Thoracic aorta (tissue), 2 donors: ENCODE measurements at places on chromosomes 13 and 19. TPM values are rescaled to one million over a fixed set of nuclear protein-coding genes. Genes with fewer than 3 reads are reported as not detected.

GRCh38 chr13:24680258-24680920 lies at the start of gene ATP12A:
ATP12A (plus strand) TSS chr13:24680408; CDS start chr13:24680744, 336 bp downstream.
- H3K27me3 ChIP-seq, result peaks cover 6% of the 10 kb centered on the region
- H3K4me3 ChIP-seq, result peak within 1 kb of the TSS; percentile 65
- peaks cover 13% of the 10 kb centered on the region for H3K4me1 ChIP-seq
- DNase-seq, result no peak
- no peaks in the 10 kb centered on the region for H3K36me3 ChIP-seq
- H3K27ac ChIP-seq, result no peak within 1 kb of the TSS

DNA sequence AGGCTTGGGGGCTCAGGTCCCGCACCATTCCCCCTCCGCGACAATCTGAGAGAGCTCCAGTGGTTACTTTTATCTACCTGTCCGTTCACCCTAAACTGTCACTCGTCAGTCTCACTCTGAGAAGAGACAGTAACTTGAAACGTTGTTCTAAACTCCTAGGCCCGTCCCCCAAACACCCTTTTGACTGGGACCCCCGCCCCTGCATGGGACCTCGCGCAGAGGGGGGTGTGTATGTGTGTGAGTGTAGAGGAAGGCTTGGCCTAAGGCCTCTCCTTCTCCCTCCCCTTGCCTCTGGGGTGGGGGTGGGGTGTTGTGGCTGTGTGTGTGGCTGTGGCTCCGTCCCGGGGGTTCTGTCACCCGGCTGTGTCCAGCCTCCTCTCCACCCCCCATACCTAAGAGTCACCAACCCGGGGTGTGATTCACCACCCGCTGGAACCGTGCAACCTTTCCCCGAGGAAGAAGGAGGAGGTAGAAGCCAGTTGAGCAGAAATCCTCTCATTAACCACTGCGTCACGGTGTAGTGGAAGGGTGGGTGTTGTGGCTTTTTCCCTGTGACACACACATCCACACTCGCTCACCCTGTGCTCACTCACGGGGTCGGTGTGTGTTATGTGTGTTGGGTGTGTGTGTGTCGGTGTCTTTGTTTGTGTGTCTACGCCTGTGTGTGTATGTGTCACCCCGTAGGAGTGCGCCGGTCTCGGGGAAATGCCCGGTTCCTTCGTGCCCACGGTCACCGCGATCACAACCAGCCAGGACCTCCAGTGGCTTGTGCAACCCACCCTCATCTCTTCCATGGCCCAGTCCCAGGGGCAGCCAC lies 2.4 kb downstream of the FOSB start:
- no peaks in the 10 kb centered on the region for H3K27me3 ChIP-seq
- H3K36me3 ChIP-seq, result no peaks in the 10 kb centered on the region
- peak overlapping the region; percentile 90 for H3K4me3 ChIP-seq
- H3K27ac ChIP-seq, result peak overlapping the region; percentile 97
- peaks cover 9% of the 10 kb centered on the region for H3K4me1 ChIP-seq

- H3K4me1 ChIP-seq, result no peaks in the 10 kb centered on the region
- DNase-seq, result no peak
- H3K27ac ChIP-seq, result no peak overlapping the region
- no peaks in the 10 kb centered on the region for H3K27me3 ChIP-seq
These were observed 320.1 kb downstream of the DACH1 start for GRCh38 chr13:71546881-71547280.

GRCh38 chr13:100983111-100983510 lies 308.5 kb upstream of the TMTC4 start:
- H3K27me3 ChIP-seq, result no peaks in the 10 kb centered on the region
- no peak overlapping the region for H3K4me3 ChIP-seq
- H3K27ac ChIP-seq, result no peak overlapping the region
- DNase-seq, result no peak
- H3K36me3 ChIP-seq, result no peaks in the 10 kb centered on the region

DNA sequence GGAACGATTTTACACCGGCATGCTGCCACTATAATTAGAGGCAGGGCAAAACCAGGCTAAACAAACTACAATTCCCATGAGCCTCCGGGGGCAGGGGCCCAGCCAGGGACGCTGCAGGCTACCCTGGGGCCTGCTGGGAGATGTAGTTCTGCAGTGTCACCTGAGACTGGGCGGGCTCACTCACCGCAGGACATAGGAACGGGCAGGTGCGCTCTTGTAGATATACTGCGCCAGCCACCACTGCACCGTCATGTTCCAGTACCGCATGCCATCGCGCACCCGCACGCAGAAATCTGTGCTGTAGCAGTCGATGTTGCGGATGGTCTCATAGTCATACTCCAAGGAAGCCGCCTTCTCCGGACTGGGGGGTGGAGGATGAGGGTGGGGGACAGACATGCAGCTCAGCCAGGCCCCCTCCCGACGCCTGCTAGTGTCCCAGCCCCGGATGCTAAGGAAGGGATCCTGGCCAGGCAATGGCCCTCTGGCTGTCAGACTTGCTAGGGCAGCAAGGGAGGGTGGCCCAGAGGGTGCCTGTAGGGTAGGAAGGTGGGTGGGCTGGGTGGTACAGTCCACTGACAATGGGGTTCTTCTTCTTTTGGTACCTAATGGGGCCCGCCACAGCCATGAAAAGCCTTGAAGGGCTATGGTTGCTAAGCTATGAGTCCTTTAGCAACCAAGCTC lies 5.8 kb upstream of the TMC4 start:
- no peak overlapping the region for H3K27ac ChIP-seq
- H3K4me3 ChIP-seq, result no peak overlapping the region
- no peak for DNase-seq
- no peaks in the 10 kb centered on the region for H3K36me3 ChIP-seq

- H3K4me1 ChIP-seq, result peaks cover 3% of the 10 kb centered on the region
- no peak overlapping the region for H3K4me3 ChIP-seq
- no peak for DNase-seq
- no peaks in the 10 kb centered on the region for H3K27me3 ChIP-seq
- H3K36me3 ChIP-seq, result no peaks in the 10 kb centered on the region
These were observed 1589.1 kb upstream of the SPRY2 start for GRCh38 chr13:81929988-81930387.

DNA sequence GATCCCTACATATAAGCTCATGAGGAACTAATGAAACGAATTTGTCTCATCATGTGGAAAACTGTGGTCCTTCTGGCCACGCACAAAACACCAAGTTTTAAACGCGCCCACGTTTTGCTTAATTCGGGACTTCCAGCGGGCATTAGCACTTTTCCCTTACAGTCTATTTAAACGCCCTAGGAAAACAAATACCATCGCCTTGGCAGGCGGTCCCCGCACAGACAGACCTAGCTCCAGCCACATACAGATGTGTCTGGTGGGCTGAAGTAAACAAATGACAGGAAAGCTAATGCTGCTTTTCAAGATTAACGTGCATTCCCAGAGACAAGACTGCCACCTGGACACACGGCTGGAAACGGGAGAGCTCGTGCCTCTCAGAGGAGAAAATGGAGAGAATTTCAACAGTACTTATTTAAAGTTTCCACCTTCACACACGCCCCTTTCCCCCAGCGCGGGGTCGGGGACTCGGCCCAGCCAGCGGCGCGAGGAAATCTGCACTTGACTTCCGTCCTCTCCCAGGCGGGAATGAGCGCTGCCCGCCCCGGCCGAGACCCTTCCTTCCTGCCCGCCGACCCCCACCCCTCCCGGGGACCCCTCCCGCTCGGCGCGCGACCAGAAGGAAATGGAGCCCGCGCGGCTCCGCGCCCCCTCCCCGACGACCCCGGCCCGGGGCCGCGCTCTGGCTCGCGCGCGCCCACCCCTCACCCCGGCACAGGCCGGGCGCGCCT lies 931 bp downstream of the USP12 start:
- H3K27me3 ChIP-seq, result no peaks in the 10 kb centered on the region
- peak overlapping the region; percentile 78 for H3K4me3 ChIP-seq
- H3K36me3 ChIP-seq, result no peaks in the 10 kb centered on the region
- peaks cover 33% of the 10 kb centered on the region for H3K4me1 ChIP-seq

- no peak overlapping the region for H3K27ac ChIP-seq
- no peak overlapping the region for H3K4me3 ChIP-seq
- no peaks in the 10 kb centered on the region for H3K27me3 ChIP-seq
- H3K4me1 ChIP-seq, result no peaks in the 10 kb centered on the region
These were observed 149.0 kb downstream of the SLITRK1 start for GRCh38 chr13:83733293-83733692.

DNA sequence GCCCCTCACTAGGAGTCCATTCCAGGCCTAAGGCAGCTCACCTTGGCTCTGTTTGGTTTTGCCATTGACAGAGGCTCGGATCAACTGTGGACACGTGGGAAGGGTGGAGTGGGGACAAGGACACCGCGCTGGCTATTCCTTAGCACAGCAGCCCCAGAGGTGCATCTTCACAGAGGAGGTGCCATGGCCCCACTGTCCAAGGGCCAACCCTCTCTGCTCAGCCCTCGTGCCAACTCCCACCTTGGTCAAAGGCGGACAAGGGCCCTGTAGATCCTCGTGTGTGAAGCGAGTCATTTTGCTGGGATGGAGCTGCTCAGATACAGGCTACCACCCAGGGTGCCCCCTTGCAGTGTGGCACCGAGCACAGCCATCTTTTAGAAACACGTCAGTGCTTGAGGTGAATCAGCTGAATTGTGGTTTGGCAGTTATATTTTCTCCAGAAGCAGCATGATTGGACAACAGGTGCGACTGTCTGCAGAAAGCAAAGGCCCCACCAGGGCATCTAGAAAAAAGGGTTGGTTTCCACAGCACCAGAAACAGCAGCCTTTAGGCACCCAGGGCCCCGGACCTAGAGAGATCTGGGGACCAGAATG lies 192.1 kb upstream of the GPR12 start:
- H3K27ac ChIP-seq, result no peak overlapping the region
- no peak overlapping the region for H3K4me3 ChIP-seq
- no peaks in the 10 kb centered on the region for H3K4me1 ChIP-seq

DNA sequence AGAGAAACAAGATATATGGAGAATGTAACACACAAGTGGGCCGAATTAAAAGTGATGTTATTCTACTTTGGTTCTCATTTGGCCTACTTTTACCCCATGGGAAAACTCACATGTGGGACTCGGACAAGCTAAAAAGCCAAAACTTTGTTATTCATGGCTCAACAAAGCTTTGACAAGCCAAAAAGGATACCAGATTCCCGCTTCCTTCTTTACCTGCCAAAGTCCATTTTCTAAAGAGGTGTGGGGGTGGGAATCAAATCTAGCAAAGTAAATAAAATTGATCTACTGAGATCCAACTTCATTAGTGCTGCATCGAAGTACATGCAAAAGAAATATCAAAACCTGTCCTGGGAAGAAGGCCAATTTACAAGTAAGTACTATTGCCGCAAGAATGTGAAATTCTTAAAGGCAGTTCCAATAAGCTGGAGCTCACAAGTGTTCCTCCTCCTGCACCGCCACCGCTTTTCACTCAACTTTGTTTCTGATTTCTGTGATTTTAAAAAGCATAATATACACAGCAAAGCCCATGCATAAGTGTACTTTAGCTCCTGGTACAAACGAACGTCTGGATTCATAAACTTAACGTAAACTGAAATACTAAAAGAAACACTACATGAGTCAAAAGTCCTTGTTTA lies 1.1 kb downstream of the LNX2 start:
- H3K27ac ChIP-seq, result no peak overlapping the region
- no peaks in the 10 kb centered on the region for H3K27me3 ChIP-seq
- peak overlapping the region; percentile 90 for H3K4me3 ChIP-seq
- peaks cover 16% of the 10 kb centered on the region for H3K4me1 ChIP-seq
- H3K36me3 ChIP-seq, result no peaks in the 10 kb centered on the region

- H3K4me3 ChIP-seq, result peak overlapping the region; percentile 94
- peaks cover 58% of the 10 kb centered on the region for H3K4me1 ChIP-seq
- peaks cover 3% of the 10 kb centered on the region for H3K36me3 ChIP-seq
- DNase-seq, result no peak
- no peaks in the 10 kb centered on the region for H3K27me3 ChIP-seq
- H3K27ac ChIP-seq, result peak overlapping the region; percentile 37
These were observed 1.1 kb downstream of the PPP6R1 start for GRCh38 chr19:55257461-55258420.

- peak overlapping the region; percentile 18 for H3K4me3 ChIP-seq
- no peaks in the 10 kb centered on the region for H3K36me3 ChIP-seq
- no peaks in the 10 kb centered on the region for H3K27me3 ChIP-seq
- no peak overlapping the region for H3K27ac ChIP-seq
- DNase-seq, result no peak
These were observed 43.7 kb upstream of the ENOX1 start for GRCh38 chr13:43830497-43830881.

GRCh38 chr19:33278023-33278402 lies 24.3 kb downstream of the CEBPA start:
- no peak overlapping the region for H3K27ac ChIP-seq
- no peaks in the 10 kb centered on the region for H3K36me3 ChIP-seq
- no peak overlapping the region for H3K4me3 ChIP-seq

GRCh38 chr19:23305555-23305954 lies 55.4 kb upstream of the ZNF724 start:
- H3K36me3 ChIP-seq, result no peaks in the 10 kb centered on the region
- H3K4me1 ChIP-seq, result no peaks in the 10 kb centered on the region
- no peak overlapping the region for H3K4me3 ChIP-seq
- DNase-seq, result no peak

- H3K27me3 ChIP-seq, result no peaks in the 10 kb centered on the region
- no peak for DNase-seq
- H3K27ac ChIP-seq, result peak overlapping the region; percentile 99
- H3K4me1 ChIP-seq, result peaks cover 16% of the 10 kb centered on the region
These were observed 2.3 kb downstream of the IER2 start for GRCh38 chr19:13152356-13152973.

DNA sequence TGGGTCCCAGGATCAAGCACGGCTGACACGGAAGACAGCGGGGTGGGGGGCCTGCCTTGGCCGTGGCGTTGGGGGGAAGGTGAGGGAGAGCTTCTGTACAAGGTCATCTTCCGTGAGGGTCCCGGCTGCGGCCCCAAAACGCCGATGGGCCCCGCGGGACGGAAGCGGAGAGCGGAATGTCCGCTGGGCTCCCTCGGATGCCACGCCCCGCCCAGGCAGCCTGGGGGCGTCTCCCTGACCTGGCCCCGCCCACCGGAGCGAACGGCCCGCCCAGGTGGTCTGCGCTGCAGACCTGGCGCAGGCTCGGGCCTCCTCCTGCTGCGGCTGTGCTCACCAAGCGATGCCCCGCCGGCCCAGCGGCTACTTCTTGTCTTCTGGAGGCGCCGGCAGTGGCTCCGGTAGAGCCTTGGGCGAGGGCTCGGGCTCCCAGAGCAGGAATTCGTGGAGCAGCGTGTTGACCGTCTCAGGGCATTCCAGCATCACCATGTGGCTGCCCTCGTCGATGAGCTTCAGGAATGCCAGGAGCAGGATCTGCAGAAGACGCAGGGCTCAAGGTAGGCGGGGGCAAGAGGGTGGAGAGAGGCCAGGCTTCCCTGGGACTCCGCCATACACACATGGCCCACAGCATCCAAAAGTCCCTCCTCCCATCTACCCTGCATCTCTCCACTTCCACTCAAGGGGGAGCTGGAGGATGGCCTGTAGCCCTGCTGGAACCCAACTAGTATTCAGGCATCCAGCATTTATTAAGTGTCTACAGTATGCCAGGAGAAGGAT lies 10.7 kb downstream of the ABHD8 start:
- H3K36me3 ChIP-seq, result no peaks in the 10 kb centered on the region
- H3K4me3 ChIP-seq, result peak overlapping the region; percentile 82
- no peak for DNase-seq
- H3K4me1 ChIP-seq, result peaks cover 5% of the 10 kb centered on the region

The ZNF728 gene
- total RNA-seq, result 3.4 TPM

The KRTDAP gene
- not detected for total RNA-seq

The DNAAF3 gene
- not detected for total RNA-seq

The ZNF571 gene
- total RNA-seq, result 3.0 TPM

The ZNF90 gene
- 2.4 TPM for total RNA-seq

The ATXN8OS gene
- not detected for total RNA-seq

The MRPL57 gene
- 30.3 TPM for total RNA-seq

The PSG4 gene
- not detected for total RNA-seq

The XRCC1 gene
- total RNA-seq, result 30.2 TPM

The ELSPBP1 gene
- not detected for total RNA-seq
